Activated naive CD8-positive, alpha-beta T cell treated with anti-CD3 and anti-CD28 coated beads, Interleukin-2, amount 10 ng/mL, durations not matched to agents 7 days and 5 days (primary cell): ENCODE measurements at places on chromosomes 7 and 10. TPM values are rescaled to one million over a fixed set of nuclear protein-coding genes. Genes with fewer than 3 reads are reported as not detected.

DNA sequence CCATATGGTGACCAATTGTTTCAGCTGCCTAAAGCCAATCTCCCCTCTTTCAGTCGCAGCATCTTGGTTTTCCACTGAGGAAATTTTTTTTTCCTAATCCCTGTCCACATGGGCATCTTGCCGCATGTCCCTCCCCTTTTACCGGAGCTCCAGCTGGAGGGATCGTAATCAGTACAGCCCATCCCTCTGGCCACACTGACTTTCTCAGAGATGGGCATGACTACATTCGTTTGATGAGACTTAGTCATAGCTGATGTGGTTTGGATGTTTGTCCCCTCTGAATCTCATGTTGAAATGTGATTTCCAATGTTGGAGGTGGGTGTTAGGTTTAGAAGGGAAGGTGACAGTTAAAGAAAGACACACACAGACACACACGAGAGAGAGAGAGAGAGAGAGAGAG, 186.8 kb upstream of the CXCL12 start:
- DNase-seq: no peak

DNA sequence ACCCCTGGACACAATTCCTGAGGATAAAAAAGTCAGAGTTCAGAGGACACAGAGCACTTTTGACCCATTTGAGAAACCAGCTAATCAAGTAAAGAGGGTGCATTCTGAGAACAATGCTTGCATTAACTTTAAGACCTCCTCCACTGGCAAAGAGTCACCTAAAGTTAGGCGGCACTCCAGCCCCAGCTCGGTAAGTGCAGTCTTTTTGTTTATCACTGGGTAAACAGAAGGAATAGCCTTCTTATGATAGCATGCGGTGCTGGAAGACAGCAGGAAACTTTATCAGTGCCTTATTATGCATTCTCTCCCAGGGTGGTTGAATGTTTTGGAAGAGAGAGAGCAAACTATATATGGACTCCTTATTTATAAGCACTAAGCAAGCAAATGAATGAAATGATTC, 130.5 kb downstream of the CDK14 start:
- DNase-seq: no peak

Gene LRRC18
- total RNA-seq: 0.25 TPM

- peak; percentile 34 for DNase-seq
Observed at GRCh38 chr10:69571618-69572158, 1.5 kb downstream of the NEUROG3 start.

GRCh38 chr10:30985512-30985911, 46.2 kb downstream of the ZNF438 start:
- no peak for DNase-seq

- no peak for DNase-seq
Observed at GRCh38 chr7:1989049-1989860, 243.5 kb downstream of the MAD1L1 start.

Gene INSYN2A
- not detected for total RNA-seq

Gene SPDYE2B
- not detected for total RNA-seq

- DNase-seq: no peak
Observed at GRCh38 chr10:109474261-109474660, 449.1 kb downstream of the XPNPEP1 start.

GRCh38 chr10:66748217-66748616, 177.6 kb upstream of the LRRTM3 start:
- DNase-seq: no peak

- DNase-seq: no peak
Observed at GRCh38 chr7:15292138-15292537, 269.7 kb downstream of the AGMO start.

GRCh38 chr7:22611758-22612079, 111.7 kb upstream of the STEAP1B start:
- no peak for DNase-seq

- DNase-seq: no peak
Observed at GRCh38 chr7:86407291-86407690, 236.4 kb upstream of the GRM3 start.

Gene ITGB8
- total RNA-seq: not detected

- no peak for DNase-seq
Observed at GRCh38 chr7:124263232-124263827, 230.5 kb upstream of the TMEM229A start.

- DNase-seq: no peak
Observed at GRCh38 chr10:8817299-8817698, 762.8 kb downstream of the GATA3 start.

GRCh38 chr7:21947056-21947455, 1.4 kb upstream of the CDCA7L start:
- DNase-seq: no peak

DNA sequence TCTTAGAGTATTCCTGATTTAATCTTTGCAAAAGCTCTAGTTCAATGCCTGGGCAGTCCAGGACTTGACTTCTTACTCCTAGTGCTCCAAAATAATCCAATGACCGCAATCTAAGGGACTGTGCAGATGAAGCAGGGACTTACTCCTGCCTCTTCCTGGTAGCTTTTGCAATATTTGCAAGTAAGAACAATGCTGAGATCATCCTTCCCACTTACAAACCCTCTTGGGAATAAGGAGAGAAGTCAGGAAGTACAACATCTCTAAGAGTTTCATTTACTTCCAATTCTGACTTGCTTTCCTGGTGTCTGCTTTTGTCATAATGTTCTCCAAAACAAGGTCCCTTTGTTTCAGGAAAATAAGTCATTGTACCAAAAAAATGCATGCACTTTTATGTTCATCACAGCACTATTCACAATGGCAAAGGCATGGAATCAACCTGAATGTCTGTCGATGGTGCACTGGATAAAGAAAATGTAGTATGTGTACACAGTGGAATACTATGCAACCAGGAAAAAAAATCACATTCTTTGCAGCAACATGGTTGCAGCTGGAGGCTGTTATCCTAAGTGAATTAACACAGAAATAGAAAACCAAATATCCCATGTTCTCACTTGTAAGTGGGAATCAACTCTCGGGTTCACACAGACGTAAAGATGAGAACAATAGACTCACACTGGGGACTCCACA, 7.1 kb upstream of the KCNMA1 start:
- no peak for DNase-seq

- no peak for DNase-seq
Observed at GRCh38 chr7:78299088-78299487, 500.5 kb downstream of the PHTF2 start.

Gene OAT
- 25.3 TPM for total RNA-seq

GRCh38 chr7:80039251-80039884, 95.3 kb upstream of the GNAI1 start:
- DNase-seq: no peak

GRCh38 chr10:108696792-108697477, 1226.4 kb downstream of the XPNPEP1 start:
- no peak for DNase-seq

Gene ZFAND2A
- total RNA-seq: 33.2 TPM

DNA sequence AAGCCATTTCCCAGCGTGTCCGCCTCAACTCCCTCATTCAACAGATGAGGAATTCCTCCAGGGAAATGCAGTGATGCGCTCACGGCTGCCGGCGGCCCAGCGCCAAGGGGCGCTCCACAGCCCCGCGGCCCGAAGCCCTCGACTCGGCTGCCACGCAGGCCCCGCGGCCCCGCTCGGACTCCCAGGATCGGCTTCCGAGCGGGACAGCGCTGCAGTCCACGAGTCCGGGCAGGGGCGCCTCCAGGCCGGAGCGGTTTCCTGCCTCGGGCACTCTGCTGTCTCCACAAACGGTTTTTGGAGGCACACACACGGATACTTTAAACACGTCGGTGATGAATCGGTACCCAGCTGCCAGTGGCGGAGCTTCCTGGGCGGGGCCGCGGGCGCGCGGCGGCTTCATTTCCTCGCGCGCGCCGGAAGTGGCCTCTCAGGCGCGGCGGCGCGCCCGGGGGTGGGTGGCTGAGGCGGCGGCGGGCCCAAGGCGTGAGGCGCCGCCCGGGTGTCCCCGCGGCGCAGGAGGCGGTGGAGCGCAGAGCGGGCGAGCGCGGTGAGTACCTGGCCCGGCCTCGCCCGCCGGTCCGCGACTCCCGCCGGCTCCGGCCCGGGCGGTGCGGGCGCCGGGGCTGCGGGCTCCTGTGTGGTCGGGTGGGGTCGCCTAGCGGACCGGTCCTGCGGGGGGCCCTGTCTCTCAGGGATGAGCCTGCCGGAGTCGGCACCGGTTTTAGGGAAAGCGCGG, at the start of gene CSGALNACT2:
TSS of gene CSGALNACT2 (plus strand) at position 425 of the 736 bp plus-strand sequence. CDS start 16,705 bp downstream, outside the sequence.
- peak; percentile 96 for DNase-seq

Gene MOGAT3
- total RNA-seq: not detected

GRCh38 chr10:98910048-98910447, 325.6 kb downstream of the HPSE2 start:
- DNase-seq: no peak
